ENCODE measurements at places on chromosomes 13 and 19. TPM values are rescaled to one million over a fixed set of nuclear protein-coding genes. Genes with fewer than 3 reads are reported as not detected.

ZFP36 gene
- total RNA-seq, result 152 TPM

ZNF491 gene
- total RNA-seq, result 2.0 TPM

DNA sequence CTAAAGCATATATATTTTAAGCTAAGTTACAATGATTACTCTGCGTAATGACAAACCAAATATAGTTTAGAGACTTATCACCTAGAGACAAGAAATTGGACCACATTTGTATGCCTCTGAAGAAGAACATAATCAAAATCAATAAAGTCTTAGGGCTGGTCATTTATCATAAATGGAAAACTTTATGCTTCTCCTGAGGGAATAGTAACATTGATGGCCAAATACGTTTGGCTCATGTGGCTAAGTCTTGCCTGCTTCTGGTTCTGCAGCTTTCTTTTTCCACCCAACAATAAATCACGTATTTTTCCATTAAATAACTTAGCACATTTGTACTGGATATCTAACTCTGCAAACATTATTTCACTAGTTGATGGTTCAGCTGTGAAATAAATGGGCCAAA is 458.4 kb downstream of the SLITRK1 start:
- DNase-seq, result no peak
- no peak overlapping the region for H3K27ac ChIP-seq
- H3K4me1 ChIP-seq, result no peaks in the 10 kb centered on the region
- no peaks in the 10 kb centered on the region for H3K36me3 ChIP-seq
- H3K4me3 ChIP-seq, result no peak overlapping the region

RASAL3 gene
- total RNA-seq, result 229 TPM

CCDC70 gene
- total RNA-seq, result not detected

GRCh38 chr13:99442273-99442895 is 58.9 kb upstream of the TM9SF2 start:
- H3K36me3 ChIP-seq, result no peaks in the 10 kb centered on the region
- no peak overlapping the region for H3K27ac ChIP-seq
- H3K27me3 ChIP-seq, result no peaks in the 10 kb centered on the region
- no peak overlapping the region for H3K4me3 ChIP-seq

TNFAIP8L1 gene
- 17.2 TPM for total RNA-seq

DNA sequence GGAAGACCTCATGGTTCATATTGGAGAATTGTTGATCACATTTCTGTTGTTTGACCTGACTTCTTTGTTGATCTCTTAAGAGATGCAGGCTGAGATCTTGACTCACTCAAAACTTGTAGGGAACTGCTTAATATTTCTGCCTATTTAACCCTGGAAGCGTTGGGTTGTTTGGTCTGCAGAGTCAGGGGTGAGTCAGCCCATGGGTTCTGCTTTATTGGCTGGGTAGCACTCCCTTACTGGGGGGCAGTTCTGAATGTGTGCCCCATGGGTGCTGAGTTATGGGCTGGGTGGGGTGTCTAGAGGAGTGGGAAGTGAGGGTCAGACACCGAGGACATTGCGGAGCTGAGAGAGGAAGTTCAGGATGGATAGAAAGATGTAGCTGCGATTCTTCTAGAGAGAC is 87.9 kb downstream of the LRCH1 start:
- H3K4me3 ChIP-seq, result no peak overlapping the region
- no peaks in the 10 kb centered on the region for H3K36me3 ChIP-seq
- H3K27me3 ChIP-seq, result no peaks in the 10 kb centered on the region
- H3K4me1 ChIP-seq, result peaks cover 8% of the 10 kb centered on the region

ZNF766 gene
- total RNA-seq, result 54.1 TPM

DNA sequence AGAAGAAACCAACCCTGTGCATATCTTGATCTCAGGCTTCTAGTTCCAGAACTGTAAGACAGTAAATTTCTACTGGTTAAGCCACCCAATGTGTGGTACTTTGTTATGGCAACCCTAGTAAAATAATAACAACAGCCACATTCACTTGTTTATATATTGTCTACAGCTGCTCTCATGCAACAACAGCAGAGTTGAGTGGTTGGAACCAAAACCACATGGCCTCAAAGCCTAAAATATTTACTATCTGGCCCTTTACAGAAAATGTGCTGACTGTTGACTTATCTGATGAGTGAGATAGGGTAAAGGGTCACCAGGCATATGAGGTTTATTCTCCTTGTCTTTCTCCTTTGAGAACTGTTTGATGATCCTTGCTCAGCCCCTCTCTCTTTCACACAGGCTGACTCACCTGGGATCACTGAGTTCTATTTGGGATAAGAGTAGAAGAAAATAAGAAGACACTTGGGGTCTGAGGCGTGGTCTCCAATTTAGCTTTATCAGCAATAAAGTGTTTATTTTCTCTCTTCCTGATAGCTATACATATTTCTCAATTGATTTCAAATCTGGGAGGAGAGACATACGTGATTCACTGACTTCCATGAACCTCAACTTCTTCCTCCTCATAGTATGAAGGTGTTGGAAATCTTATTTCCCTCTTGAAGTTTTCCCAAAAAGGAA is 227.5 kb upstream of the STARD13 start:
- DNase-seq, result no peak
- H3K4me1 ChIP-seq, result no peaks in the 10 kb centered on the region
- H3K36me3 ChIP-seq, result no peaks in the 10 kb centered on the region
- no peak overlapping the region for H3K27ac ChIP-seq
- no peaks in the 10 kb centered on the region for H3K27me3 ChIP-seq
- H3K4me3 ChIP-seq, result no peak overlapping the region

DNA sequence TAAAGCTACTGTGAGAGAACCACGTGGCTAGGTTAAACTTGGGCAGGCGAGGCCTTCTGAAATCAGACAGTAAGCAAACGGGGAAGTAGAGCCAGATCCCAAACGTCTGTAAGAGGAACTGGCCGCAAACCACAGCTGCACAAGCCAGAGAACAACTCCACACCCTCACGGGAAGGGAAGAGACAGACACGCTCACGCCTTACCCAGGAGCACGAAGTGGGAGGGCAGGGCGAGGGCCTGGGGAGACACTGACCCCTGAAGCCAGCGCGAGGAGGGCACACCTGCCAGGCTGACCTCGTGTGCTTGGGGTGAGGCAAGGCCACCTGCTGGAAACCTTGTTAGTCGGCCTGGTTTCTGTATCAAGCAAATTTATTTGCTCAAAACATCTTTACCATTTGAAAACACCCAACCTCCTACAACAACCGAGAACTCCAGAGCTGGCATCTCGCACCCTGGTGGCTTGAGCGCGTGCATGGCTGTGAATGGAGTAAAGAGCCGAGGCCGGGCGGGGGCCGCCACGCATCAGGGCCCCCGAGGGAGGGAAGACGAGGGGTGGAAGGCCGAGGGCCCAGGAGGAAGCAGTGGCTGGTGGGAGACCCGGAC is 7.3 kb downstream of the POLR2E start:
- H3K4me1 ChIP-seq, result peaks cover 64% of the 10 kb centered on the region
- no peaks in the 10 kb centered on the region for H3K27me3 ChIP-seq
- peaks cover 46% of the 10 kb centered on the region for H3K36me3 ChIP-seq

DNA sequence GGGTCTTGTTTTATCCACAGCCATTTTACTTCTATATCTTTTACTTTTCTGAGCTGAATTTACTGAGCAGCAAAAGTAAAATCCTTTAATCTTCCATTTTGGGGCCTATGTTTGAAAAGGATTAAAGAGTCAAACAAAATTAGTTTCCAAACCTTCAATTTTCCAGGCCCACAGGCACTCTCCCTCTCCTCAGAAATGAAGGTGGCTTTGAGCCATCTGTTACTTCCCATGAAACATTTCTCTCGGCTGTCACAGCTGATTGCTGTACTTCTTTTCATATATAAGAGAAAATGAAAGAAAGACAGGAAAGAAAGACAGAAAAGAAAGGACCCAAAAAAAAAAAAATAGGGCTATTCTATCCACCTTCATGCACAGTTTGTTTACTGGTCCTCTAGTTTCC is 194.9 kb downstream of the LACC1 start:
- H3K27ac ChIP-seq, result no peak overlapping the region
- no peak overlapping the region for H3K4me3 ChIP-seq
- no peaks in the 10 kb centered on the region for H3K36me3 ChIP-seq
- H3K4me1 ChIP-seq, result no peaks in the 10 kb centered on the region

DNA sequence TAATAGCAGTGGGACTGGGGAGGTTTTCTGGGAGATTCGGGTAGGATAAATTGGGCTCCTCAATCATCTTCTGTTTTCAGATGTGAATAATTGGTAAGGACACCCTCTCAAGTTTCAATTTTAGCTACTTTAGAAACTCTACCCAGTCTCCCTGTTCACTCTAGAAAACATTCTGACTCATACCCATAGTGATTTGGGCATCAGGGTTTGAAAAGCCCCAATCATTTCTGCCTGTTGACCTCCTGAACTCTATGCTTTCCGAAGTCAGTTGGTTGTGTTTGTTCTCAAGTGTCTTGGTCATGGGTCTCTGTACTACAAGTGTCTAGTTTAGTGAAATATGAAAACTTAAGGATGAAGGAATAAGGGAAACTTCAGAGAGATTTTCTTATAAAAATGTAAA is 911.3 kb upstream of the GPC6 start:
- H3K4me1 ChIP-seq, result no peaks in the 10 kb centered on the region
- no peak overlapping the region for H3K4me3 ChIP-seq
- no peak for DNase-seq
- H3K27me3 ChIP-seq, result no peaks in the 10 kb centered on the region

GRCh38 chr13:28493740-28494503 is 1.0 kb downstream of the FLT1 start:
- no peak overlapping the region for H3K4me3 ChIP-seq
- peaks cover 3% of the 10 kb centered on the region for H3K4me1 ChIP-seq
- H3K27me3 ChIP-seq, result peaks cover 6% of the 10 kb centered on the region
- DNase-seq, result no peak

ZNF714 gene
- 14.7 TPM for total RNA-seq

NLRP8 gene
- not detected for total RNA-seq

- H3K27ac ChIP-seq, result no peak overlapping the region
- no peaks in the 10 kb centered on the region for H3K27me3 ChIP-seq
- H3K4me3 ChIP-seq, result no peak overlapping the region
- peaks cover 11% of the 10 kb centered on the region for H3K4me1 ChIP-seq
Measured at GRCh38 chr19:11641244-11641643, 44.0 kb downstream of the ZNF627 start.

DNA sequence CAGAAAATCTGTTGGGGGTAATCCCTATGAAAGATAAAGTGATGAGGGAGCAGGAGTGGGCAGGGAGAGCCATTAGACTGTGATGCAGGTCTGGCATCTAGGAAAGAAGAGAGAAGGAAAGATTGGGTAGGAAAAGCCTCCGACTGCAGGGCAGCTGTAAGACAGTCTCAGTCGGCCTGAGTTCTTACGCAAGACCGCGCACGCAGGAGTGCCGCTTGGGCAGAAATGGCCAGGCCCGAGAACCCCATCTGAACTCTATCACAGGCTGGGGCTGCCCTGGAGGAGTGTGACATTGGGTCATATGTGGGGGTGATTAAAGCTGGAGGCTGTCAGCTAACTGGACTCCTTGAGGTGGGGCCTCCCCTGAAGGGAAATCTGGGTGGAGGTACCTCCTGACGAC is 13.9 kb upstream of the FBXL3 start:
- no peaks in the 10 kb centered on the region for H3K27me3 ChIP-seq
- no peak for DNase-seq
- H3K4me3 ChIP-seq, result no peak overlapping the region
- H3K36me3 ChIP-seq, result peaks cover 11% of the 10 kb centered on the region
- no peaks in the 10 kb centered on the region for H3K4me1 ChIP-seq
- H3K27ac ChIP-seq, result no peak overlapping the region

GRCh38 chr13:73231471-73231870 is 172.7 kb downstream of the KLF5 start:
- H3K4me1 ChIP-seq, result peaks cover 31% of the 10 kb centered on the region
- H3K4me3 ChIP-seq, result no peak overlapping the region
- no peak for DNase-seq
- H3K36me3 ChIP-seq, result no peaks in the 10 kb centered on the region
- no peaks in the 10 kb centered on the region for H3K27me3 ChIP-seq

DNA sequence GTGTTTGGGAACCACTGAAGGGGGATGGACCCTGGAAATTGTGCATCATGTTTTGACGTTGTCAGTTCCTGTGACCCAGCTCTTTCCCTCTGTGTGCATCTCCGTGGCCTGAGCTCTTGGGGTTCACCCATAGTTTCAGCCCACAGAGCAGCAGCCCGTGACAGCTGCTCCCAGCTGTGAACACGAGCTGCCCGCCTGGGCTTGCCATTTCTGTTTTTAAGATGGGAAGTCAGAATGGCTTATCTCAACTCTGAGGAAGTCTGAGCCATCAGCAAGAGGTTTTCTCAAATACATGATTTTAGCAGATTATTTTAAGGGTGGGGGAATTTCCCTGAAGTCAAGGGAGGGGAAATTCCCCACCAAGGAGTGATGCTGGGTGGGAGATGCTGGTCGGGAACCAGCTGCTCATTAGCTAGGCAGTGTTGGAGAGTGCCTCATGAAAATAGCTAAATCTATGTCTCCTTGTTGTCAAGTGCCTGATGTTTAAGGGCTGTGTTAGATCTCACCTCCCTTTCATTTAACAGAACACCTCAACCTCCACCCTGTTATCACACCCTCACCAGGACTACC is 34.8 kb upstream of the C1QTNF9 start:
- H3K36me3 ChIP-seq, result no peaks in the 10 kb centered on the region
- H3K27ac ChIP-seq, result peak overlapping the region; percentile 90
- peaks cover 98% of the 10 kb centered on the region for H3K4me1 ChIP-seq
- H3K27me3 ChIP-seq, result no peaks in the 10 kb centered on the region
- peak; percentile 52 for DNase-seq

DNA sequence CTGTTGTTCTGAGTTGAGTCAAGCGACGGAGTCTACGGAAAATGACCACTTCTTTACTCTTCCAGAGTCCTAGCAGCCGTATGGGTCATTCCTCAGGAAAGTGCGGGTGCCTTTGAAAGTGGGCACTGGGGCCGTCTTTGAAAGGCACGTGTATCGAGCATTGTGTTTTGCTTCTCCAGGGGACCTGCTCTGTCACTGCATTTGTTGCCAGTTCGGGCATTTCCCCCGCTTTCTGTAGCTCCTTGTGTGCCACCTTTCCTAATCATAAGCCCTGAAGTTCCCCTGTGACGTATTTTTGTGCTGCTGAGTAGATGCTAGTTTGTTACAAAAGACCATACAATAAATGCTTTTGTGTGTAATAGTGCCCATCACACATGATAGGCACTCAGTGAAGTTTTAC is 24.4 kb downstream of the SPATA13 start:
- H3K27me3 ChIP-seq, result no peaks in the 10 kb centered on the region
- H3K36me3 ChIP-seq, result no peaks in the 10 kb centered on the region
- DNase-seq, result no peak
- no peak overlapping the region for H3K4me3 ChIP-seq
- H3K27ac ChIP-seq, result no peak overlapping the region
- H3K4me1 ChIP-seq, result no peaks in the 10 kb centered on the region

DNA sequence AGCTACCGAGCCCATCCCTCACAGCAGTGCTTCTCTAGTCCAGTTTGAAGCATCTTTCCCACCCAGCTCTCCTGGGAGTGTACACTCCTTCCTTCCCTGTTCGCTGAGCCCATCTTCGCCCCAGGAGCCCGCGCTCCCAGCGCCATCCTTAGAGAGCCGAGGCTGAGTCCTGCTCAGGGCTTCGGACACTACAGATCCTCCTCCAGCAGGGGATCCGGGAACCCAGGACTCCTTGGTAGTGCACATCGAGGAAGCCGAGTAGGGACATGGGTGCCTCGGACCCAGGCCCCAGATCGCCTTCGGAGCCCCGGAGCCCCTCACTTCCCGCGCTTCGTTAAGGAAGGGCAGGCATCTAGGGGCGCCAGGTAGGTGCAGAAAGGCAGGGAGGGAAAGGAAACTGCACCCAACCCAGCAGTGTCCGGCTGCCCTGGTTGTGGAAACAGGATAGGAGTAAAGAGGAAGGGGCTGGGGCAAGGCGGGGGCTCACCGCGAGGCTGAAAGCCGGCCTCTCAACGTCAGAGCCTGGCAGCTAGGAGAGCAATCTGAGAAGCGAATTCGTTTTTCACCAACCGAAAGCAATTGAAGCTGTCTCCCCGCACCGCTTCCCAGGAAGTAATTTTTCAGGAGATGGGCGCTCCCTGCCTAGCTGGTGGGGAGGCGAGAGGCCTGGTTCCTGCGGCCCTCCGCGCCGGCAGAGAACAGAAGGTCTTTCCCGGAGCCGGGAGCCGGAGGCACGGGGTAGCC is 1.0 kb downstream of the PDX1 start:
- H3K4me3 ChIP-seq, result peak overlapping the region; percentile 2
- no peak for DNase-seq
- peaks cover 42% of the 10 kb centered on the region for H3K27me3 ChIP-seq
- H3K36me3 ChIP-seq, result no peaks in the 10 kb centered on the region
- peaks cover 35% of the 10 kb centered on the region for H3K4me1 ChIP-seq

Data from CD4-positive, alpha-beta memory T cell (primary cell).